Thyroid gland (tissue), 4 donors: ENCODE measurements at places on chromosomes 12 and 14.

DNA sequence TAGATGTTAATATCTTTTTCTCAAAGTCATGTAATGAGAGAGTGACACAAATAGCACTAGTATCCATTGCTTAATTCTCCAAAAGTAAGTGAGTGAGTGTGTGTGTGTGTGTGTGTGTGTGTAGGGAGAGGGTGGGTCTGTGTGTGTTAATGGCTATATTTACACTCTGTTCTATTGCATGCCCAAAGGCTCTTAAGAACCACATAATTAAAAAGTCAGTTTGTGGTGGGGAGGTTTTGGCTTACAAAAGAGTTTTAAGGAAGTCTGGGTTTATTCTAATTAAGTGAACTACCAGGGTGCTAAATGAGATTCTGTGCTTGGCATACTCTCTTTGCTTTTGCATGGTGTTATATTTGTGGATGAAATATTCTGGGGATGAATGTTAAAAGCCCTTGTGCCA is 1897.6 kb upstream of the FLRT2 start:
- DNase-seq, result no peak

- peak; percentile 28 for DNase-seq
These were observed 4.2 kb downstream of the ARHGAP9 start for GRCh38 chr12:57475271-57476161.

DNA sequence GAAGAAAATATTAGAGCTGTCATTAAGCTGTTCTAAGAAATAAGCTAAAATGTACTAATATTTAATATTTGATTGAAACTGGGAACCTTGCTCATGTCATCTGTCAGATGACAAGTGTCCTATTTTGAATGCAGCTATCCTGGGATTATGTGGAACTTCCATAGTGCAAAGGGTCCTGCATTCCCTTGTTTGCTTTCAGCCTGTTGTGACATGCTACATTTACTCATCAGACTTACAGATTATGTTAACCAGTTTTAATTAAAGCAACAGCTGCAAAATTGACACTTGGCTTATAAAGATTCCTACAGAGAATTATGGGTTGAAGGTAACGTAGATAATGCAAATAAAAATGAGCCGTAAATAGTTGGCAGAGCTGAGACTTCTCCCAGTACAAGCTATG is 458.4 kb upstream of the RGS6 start:
- no peak for DNase-seq

GRCh38 chr12:76143343-76144244 is 59.1 kb upstream of the NAP1L1 start:
- no peak for DNase-seq

- DNase-seq, result no peak
These were observed 1.8 kb upstream of the TMPRSS12 start for GRCh38 chr12:50840809-50841487.
